ENCODE measurements at places on chromosomes 6 and 20. TPM values are rescaled to one million over a fixed set of nuclear protein-coding genes. Genes with fewer than 3 reads are reported as not detected.

DNA sequence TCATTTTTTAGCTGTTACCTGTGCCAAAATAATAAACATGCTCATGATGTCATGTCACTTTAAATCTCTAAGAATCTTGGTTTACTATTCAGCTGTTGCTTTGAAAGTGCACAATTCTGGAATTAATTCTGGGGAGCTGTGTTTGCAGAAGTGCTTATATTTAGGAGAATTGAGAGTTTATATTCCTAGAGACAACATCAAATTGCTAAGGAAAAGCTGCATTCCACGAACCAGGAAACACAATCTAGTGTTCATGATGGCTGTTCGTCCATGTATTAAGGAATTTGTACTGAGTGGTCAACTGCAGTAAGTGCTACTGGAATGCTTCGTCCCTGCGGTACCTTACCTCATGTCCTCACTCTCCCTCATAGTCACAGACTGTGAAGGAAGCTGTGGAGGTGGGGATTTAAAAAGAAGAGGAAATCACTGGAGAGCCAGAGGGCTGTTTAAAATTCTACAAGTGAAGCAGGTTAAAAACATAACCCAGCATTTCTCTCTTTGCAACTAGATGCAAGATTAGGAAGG is 161.0 kb downstream of the TRMT11 start:
- no peak for DNase-seq

DNA sequence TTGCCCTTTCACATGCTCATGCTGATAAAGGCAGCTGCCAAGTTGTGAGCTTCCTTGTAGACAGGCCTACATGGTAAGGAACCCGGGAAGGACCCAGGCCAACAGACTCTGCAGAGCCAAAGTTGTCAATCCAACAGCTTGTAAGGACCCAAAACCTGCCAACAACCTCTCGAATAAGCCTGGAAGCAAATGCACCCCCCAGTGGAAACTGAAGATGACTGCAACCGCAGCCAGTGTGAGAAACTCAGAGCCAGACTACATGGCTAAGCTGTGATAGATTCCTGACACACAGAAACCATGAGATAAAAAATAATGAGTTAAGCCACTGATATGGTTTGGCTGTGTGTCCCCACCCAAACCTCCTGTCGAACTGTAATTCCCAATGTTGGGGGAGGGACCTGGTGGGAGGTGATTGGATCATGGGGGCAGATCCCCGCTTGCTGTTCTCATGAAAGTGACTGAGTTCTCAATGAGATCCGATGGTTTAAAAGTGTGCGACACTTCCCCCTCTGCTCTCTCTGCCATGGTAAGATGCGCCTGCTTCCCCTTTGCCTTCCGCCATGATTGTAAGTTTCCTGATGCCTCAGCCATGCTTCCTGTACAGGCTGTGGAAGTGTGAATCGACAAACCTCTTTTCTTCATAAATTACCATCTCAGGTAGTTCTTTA is 18.8 kb upstream of the CLPSL2 start:
- peak; percentile 41 for DNase-seq

- DNase-seq = no peak
These were observed 56.9 kb downstream of the RAMACL start for GRCh38 chr6:166529586-166529985.

DNA sequence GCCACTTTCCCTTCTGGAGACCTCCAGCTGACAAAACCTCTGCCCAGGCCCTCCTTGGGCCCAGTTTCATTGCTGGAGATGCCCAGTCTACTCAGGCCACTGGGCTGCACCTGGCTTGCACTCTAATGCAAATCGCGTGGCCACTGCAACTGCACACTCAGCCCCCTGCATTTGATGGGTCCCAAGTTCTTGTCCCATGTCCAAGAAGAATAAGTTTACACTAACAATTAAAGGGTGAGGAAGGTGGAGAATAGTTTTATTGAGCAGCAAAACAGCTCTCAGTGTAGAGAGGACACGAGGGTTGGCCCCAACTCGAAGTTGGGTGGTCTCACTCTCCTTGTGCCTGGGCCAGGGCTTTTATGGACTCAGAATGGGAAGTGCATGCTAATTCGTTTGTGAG is 31.9 kb upstream of the THEMIS start:
- no peak for DNase-seq

GRCh38 chr6:33981421-33981820 is 164.5 kb downstream of the GRM4 start:
- no peak for DNase-seq

GRCh38 chr6:104506429-104506828 is 353.3 kb downstream of the HACE1 start:
- no peak for DNase-seq

GRCh38 chr6:131135244-131136020 is at the start of gene AKAP7:
Gene AKAP7 (plus strand): TSS chr6:131135467. CDS start chr6:131135764, 297 bp downstream.
- DNase-seq = peak; percentile 79

DNA sequence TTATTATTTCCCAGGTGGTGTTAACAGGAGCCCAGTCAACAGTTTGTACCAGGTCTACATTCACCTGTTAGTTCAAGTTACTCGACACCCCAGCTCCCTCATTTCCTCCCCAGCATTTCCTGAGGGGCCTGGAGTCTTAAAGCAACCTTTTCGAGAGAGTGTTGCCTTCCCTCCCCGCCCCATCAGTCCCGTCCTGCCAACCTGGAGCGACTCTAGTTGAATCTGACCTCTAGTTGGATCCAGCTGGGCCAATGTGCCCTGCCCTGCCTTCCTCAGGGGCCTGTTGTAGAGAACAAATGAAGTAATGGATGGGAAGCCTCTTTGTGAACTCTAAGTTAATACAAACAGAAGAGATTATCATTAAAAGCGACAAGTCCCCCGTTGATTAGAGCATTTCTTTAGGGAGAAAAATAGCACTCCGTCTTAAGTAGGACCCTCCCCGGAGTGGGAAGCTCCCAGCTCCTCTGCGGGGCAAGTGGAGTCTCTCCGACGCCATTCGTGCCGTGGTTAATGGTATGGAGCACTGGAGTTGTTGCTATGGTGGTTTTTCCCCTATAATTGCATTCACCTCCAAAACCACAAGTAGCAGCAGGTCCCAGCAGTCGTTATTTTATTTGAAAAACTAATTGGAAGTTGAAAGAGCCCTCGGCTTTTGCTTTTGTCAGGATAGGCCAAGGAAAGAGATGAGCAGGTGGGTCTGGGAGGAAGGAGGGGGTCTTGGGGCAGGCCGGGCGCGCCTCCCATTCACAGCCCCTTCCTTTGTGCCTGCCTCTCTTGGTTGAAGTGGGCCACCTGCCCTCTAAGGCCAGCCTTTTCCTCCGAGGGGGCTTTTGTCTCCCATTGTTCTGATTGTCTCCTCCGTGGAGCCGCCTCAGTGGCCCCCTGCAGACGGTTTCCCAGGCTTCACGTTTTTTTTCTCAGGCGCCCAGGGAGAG is 16.1 kb downstream of the GHRH start:
- no peak for DNase-seq

DNA sequence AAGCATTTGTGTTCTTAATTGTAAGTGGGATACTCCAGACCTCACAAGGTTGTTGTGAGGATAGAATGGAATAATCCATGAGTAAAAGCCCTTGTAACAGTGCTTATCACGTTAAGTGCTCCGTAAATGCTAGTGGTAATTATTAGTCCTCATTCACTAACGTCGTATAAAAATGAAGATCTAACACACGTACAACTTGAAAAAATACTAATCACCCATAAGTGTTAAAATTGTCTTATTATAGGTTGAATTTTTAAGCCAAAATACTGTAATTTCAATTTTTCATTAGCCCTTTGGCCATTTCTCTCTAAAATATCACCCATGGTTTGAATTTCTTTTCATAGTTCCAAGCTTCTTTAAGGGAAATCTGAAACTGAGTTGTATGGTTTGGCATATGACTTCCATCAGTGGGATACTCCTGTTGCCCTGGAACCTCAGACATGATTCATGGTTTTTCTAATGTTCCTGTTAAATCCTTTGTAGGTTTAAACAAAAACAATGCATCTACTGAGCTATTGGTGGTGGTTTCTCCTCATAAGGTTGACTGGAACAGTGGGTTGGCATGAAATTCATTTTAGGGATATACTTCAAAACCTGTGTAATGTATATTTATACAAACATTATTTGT is 19.1 kb downstream of the XRN2 start:
- DNase-seq = no peak

- DNase-seq = peak; percentile 51
These were observed 100.6 kb downstream of the KCNB1 start for GRCh38 chr20:49381558-49382493.

- DNase-seq = no peak
These were observed 94.8 kb upstream of the CNKSR3 start for GRCh38 chr6:154605178-154605881.

GRCh38 chr6:34657307-34657978 is 39.1 kb downstream of the ILRUN start:
- peak; percentile 85 for DNase-seq

PLCB1 gene
- 0.29 TPM for total RNA-seq

TP53RK gene
- total RNA-seq = 32.3 TPM

Measured in myocyte (in vitro differentiated cells).